Occipital lobe (tissue), 3 donors: ENCODE measurements at places on chromosomes 6 and 20.

GRCh38 chr6:153568628-153569027, 437.5 kb upstream of the RGS17 start:
- DNase-seq = no peak

- no peak for DNase-seq
Observed at GRCh38 chr6:136471372-136471771, 78.8 kb downstream of the MAP7 start.

- no peak for DNase-seq
Observed at GRCh38 chr6:158737082-158737709, 82.0 kb downstream of the EZR start.

DNA sequence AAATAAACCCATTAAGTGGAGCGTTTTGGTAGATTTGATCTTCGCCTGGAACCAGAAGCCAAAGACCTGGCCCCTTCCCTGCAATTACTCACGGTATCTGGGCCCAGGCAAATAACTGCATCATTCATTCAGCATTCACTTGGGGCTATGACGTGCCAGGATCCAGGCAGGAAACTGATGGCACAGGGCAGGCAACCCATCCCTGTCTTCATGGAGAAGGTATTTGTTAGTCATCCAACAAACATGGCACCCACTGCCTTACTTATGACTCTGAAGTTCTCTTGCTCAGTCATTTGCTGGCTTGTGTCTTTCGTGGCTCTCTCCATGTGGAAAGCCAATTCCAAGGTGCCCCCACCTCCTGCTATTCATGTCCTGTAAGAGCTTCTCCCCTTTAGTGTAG, 232.4 kb downstream of the BMP7 start:
- no peak for DNase-seq

GRCh38 chr6:13089296-13089994, 238.9 kb downstream of the TBC1D7 start:
- no peak for DNase-seq

DNA sequence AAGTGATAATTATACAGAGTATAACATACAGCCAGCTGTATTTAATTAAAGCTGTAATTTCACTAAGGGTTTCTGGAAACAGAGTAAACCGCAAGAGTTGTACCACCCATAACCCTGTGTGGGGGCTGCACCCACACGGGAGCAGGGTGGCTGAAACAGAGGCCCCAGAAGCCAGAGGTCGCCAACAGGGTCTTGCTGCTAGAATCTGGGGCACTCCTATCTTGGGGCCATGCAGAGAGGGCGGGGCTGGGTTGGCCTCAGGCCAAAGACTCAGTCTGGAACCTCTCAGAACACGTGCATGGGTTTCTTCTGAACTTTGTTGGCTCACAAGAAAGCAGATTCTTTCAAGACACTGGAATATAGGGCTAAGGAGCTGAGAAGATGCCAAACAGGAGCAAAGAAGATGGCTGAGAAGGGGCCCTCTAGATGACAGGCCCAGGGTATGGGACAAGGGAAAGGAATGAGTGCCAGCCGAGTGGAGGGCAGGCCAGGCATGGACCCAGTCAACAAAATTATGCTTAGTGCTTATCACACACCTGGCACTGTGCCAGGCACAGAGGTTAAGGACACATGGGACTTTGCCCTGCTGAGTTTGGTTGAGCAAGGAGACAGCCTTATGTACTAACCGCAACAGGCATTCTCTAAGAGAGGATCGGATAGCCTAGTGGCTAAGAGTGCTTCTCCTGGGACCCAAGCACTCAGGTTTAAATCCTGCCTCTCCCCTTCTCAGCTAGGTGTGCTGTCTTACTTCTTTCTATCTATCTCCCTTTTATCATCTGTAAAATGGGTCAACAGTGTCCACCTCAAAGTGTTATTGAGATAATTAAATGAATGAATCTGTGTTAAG, 96.6 kb upstream of the FOXP4 start:
- DNase-seq = no peak

- DNase-seq = no peak
Observed at GRCh38 chr20:14093652-14094051, 98.3 kb downstream of the MACROD2 start.

DNA sequence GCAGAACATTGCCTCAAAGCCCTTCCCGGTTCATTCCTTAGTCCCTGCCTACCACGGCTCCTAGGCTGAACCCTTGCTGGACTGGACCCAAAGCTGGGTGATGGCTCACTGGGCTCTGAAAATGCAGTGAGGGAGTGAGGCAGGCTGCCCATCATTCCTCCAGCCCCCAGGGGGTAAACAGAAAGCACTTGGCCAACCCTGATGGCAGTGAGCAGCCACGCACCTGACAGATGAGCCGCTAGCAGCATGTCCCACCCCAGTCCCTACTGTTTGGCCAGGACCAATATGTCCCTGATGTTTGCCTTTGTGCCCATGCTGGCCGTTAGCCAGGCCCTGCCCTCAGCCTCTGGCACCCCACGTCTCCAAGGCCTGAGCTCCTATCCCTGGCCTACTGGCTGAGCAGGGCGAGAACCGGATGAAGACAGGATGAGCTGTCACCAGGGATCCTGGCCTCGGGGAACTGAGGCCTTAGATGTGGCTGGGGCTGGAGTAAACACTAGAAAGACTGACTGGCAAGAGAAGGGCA, 19.4 kb upstream of the BAK1 start:
- no peak for DNase-seq

- DNase-seq = no peak
Observed at GRCh38 chr20:2220298-2220697, 75.5 kb upstream of the TGM3 start.
